Stimulated activated CD4-positive, alpha-beta T cell treated with anti-CD3 and anti-CD28 coated beads, Interleukin-1b, Interleukin-23, amount 100 ng/mL, for 24 hours (primary cell): ENCODE measurements at places on chromosomes 2 and 18.

- DNase-seq = no peak
Measured at GRCh38 chr2:107336526-107336925, 450.6 kb upstream of the ST6GAL2 start.

DNA sequence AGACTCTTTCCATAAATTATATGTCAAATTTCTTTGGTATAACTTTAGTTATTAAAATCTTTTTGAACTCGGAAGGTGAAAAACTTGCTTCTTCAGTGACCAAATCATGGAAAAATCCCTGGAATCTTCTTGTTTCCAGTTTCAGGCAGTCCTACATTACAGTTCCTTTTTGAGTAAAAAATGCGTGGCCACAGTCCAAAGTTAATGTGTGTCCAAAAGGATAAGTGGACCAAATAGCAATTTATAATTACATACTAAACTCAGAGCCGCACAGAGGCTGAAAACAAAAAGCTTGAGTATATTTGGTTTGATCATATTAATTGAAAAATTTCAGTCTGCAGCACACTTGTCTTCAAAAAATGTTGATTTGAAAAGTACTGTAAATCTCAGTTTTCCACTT is 28.4 kb upstream of the DYNC2LI1 start:
- DNase-seq = no peak

DNA sequence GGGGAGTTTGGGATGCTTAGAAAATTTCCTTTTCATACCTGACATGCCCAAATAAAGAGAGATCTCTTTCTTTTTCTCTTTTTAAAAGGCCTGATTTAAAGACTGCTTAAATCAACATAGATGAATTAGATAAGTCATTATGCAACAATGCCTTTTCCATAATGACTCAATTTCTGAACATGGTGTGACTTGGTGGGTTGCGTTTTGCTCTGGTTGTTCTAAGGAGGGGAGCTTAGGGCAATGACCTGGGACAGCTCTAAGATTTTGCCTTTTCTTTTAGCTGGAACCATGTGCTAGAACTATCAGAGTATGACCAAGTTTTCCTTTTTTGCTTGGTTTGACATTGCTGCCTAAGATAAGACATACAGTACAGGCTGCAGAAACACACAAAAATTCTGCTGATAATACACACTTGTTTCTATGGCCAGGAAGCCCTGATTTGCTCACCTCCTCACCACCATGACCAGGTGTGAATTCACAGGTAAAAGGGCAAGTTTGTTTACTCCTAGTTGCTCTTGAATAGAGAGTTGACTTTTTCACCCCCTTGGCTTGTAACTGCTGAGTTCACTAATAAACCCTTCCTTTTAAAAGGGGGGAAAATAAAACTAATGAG is 58.1 kb upstream of the IL1RL1 start:
- no peak for DNase-seq

GRCh38 chr2:51511002-51511401 is 479.1 kb upstream of the NRXN1 start:
- no peak for DNase-seq

GRCh38 chr2:197871780-197872456 is 67.5 kb downstream of the PLCL1 start:
- DNase-seq = no peak

DNA sequence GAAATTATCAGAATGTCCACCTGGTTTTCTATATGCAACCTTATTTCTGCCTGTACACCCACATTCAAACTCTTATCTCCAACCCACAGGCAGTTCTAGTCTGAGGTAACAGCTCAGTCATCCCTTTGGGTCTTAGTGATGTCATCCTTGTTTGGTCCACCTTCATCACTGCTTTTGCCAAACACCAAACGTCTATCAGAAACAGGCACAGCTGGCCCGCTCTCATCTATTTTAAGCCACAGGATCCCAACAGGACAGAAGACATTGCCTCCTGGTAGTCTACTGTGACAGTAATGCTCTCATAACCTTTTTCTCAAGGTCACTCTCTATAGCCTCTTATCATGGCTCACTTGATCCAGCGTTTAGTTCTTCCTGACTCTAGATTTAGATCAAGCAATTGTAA is 99.0 kb upstream of the CHAC2 start:
- no peak for DNase-seq

- no peak for DNase-seq
Measured at GRCh38 chr2:223873672-223874071, 36.3 kb upstream of the AP1S3 start.

- no peak for DNase-seq
Measured at GRCh38 chr2:24792542-24792873, 683 bp downstream of the PTRHD1 start.

- no peak for DNase-seq
Measured at GRCh38 chr2:17850151-17850550, 28.3 kb upstream of the KCNS3 start.

GRCh38 chr2:198973181-198973580 is 484.6 kb downstream of the SATB2 start:
- DNase-seq = no peak

GRCh38 chr18:48613589-48614404 is 75.0 kb downstream of the CTIF start:
- no peak for DNase-seq

DNA sequence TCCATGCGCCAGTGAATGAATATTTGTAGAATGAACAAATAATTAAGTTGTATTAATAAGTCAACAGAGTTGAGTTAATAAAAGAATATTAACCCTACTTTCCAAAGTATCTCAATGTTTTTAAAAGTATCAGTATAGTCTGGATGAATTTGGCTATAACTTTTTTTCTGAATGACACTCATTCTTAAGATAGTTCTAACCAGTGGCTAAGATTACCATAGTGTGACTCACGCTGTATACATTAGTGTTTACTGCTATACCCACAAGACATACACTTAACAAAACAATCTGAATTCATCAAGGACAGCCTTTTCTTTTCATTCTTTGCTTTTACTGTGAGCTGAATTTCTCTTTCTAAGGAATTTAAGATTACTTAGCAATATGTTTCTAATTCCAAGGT is 77.0 kb upstream of the PDE1A start:
- no peak for DNase-seq

- DNase-seq = no peak
Measured at GRCh38 chr2:169184074-169184473, 114.7 kb downstream of the DHRS9 start.

GRCh38 chr2:201964631-201965206 is 68.9 kb upstream of the FZD7 start:
- DNase-seq = no peak

- no peak for DNase-seq
Measured at GRCh38 chr18:73691118-73691517, 456.5 kb downstream of the FBXO15 start.

GRCh38 chr2:196439760-196440159 is 199.8 kb upstream of the CCDC150 start:
- DNase-seq = no peak

DNA sequence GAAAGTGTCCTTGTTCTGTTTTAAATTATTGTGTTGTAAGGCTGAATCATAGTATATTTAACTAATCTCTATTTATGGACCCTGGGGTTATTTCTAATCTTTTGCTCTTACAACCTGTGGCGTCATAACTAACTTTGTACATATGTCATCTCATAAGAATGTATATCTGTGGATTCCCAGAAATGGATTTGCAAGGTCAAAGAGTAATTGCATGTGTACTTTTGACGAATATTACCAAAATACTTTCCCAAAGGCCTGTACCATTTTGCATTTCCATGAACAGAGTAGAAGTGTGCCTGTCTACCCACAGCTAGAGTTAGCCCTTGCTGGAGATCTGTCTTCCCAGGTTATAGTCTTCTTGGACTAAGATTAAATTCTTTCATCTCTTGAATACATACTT is 42.8 kb downstream of the SEMA4F start:
- DNase-seq = no peak

DNA sequence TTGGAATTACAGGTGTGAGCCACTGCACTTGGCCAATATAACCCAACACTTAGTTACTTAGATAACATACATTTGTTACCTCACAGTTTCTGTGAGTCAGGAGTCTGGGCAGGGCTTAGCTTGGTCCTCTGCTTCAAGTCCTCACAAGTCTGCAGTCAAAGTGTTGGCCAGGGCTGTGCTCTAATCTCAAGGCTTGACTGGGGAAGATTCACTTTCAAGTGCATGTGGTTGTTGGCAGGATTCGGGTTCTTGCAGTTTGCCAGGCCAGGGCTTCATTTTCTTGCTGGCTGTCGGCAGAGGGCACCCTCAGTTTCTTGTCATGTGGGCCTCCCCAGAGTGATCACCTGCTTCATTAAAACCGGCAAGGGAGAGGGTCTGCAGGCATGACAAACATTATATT is 103.7 kb downstream of the SLC4A3 start:
- no peak for DNase-seq

GRCh38 chr2:2328848-2329247 is 2.2 kb downstream of the MYT1L start:
- DNase-seq = no peak

- no peak for DNase-seq
Measured at GRCh38 chr2:1308678-1309077, 104.6 kb upstream of the TPO start.

DNA sequence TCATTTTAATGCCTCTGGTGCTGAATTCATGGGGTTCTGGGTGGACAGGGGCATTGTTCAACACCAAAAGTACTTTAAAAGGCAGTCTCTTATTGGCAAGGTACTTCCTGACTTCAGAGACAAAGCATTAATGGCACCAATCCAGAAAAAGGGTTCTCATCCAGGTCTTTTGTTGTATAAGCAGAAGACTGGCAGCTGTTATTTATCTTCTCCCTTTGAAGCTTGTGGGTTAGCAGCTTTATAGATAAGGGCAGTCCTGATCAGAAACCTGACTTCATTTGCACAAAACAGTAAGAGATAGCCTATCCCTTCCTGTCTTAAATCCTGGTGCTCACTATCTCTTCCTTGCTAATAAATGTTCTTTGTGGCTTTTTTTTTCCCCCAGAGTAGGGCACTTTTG is 68.8 kb downstream of the VPS54 start:
- no peak for DNase-seq

GRCh38 chr2:136049011-136049742 is 63.8 kb upstream of the DARS1 start:
- DNase-seq = no peak

GRCh38 chr2:69501301-69501700 is 64.1 kb upstream of the NFU1 start:
- DNase-seq = no peak

- peak; percentile 72 for DNase-seq
Measured at GRCh38 chr2:10835052-10835970, 22.7 kb upstream of the PDIA6 start.

DNA sequence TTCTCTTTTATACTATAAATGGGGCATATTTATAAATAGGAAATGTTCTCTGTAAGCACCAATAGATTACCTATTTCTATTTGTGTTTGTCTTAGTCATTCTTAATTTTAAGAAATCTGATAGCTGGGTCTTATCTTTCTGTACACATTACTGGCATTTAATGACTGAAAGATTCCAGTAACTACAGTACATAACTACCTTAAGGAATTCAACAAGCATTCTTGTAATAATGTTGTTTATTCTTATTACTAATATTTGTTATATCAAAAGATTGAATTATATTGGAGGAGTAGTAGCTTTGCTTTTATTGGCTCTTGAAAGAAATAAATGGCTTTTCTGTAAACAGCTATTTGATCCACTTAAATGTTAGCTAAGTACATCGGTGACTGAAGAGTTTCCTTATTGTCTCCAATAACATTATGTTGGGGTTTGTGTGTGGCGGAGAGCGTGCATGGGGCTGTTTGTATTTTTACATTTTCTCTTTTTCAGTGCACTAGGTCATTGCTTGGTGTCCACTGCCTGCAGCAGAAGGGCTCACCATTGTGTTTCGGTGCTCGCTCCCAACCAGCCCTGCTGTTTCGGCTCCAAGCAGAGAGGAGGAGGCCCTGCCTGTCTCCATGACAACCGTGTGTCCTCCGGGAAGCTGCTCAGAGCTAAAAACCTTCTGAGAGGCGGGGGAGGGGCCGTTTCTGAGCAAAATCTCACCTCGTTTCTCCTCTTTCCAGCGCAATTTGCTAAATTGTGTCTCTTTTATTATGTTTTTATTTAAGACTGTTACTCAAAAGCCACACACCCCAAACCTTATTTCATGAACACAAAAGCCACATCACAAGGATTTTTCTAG is 112.5 kb upstream of the SLC38A11 start:
- no peak for DNase-seq

DNA sequence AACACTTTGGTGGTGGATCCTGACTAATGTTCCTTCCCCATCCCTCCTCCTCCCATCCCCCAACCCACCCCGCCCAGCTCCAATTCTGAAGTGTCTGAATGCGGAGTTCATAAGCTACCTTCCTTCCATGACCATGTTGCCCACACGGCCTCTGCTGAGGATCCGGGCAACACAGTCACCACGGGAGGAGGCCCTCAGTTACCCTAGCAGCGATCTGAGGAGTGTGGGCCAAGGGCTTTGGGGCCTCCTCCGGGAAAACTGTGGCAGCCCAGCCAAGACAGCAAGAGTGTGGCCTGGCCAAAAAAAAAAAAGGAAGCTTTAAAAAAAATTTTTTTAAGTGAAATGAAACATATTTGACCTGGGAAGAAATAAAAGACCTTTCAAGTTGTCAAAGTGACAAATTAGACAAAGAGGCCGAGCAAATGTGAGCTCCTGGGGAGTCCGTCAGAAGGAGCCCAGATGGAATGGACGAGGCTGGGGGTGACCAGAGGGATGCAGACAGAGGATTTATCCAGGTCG is 169.0 kb upstream of the PKDCC start:
- no peak for DNase-seq

- no peak for DNase-seq
Measured at GRCh38 chr2:43576981-43577892, 18.6 kb downstream of the THADA start.

GRCh38 chr18:23718243-23718720 is 29.0 kb downstream of the LAMA3 start:
- DNase-seq = no peak
